A549 treated with RU486 at 1 μM for 4 hours (cell line): ENCODE measurements at places on chromosomes 3 and 15. TPM values are rescaled to one million over a fixed set of nuclear protein-coding genes. Genes with fewer than 3 reads are reported as not detected.

AMT gene
- 0.13 to 0.44 TPM (median 0.30 TPM) in 5 replicates for total RNA-seq

ANKRD63 gene
- 0.31 to 0.80 TPM (median 0.44 TPM) in 4 of 5 replicates, not detected in the other for total RNA-seq

ALS2CL gene
- total RNA-seq: 4.5 to 7.8 TPM (median 6.3 TPM) in 5 replicates

STX19 gene
- total RNA-seq: not detected in 5 replicates

ZBTB47 gene
- 4.9 to 7.0 TPM (median 6.2 TPM) in 5 replicates for total RNA-seq

MRAS gene
- total RNA-seq: 7.1 to 12.2 TPM (median 8.5 TPM) in 5 replicates

SEMA5B gene
- total RNA-seq: 0.07 to 0.47 TPM (median 0.28 TPM) in 5 replicates

ZNF662 gene
- not detected in 5 replicates for total RNA-seq

IP6K2 gene
- 43.9 to 49.0 TPM (median 47.9 TPM) in 5 replicates for total RNA-seq

MLF1 gene
- total RNA-seq: 22.3 to 30.0 TPM (median 27.6 TPM) in 5 replicates

HYKK gene
- total RNA-seq: 6.2 to 7.9 TPM (median 6.7 TPM) in 5 replicates
